ENCODE measurements at places on chromosomes 12 and 14.

DNA sequence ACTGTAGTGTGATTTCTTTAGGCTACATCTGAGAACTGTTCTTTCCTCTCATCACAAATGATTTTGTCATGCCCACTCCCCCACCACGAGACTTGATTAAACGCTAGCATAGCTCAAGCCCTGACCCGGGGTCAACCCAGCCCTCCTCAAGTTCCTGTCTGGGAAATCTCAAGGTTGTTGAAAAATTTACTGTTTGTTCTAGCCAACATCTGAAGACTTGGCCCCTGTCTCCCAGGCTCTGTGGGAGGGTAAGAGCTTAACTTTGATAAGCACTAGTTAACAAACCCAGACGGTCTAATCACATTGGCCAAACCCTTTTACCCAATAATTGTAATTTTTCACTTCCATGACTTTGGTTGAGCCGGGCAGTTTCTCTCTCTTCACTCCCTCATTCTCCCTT, 86.2 kb upstream of the AMIGO2 start:
- no peak for DNase-seq

GRCh38 chr14:73567951-73568885, 795 bp upstream of the ACOT2 start:
- no peak for DNase-seq

- no peak for DNase-seq
Observed at GRCh38 chr14:98736701-98737338, 535.2 kb downstream of the BCL11B start.

GRCh38 chr14:77022236-77022852, 6.2 kb downstream of the IRF2BPL start:
- DNase-seq: no peak
